ENCODE measurements at places on chromosomes 4 and X. TPM values are rescaled to one million over a fixed set of nuclear protein-coding genes. Genes with fewer than 3 reads are reported as not detected.

The RAB41 gene
- total RNA-seq: not detected

The UGT2B11 gene
- not detected for total RNA-seq

The HMX1 gene
- total RNA-seq: not detected

The SPATA4 gene
- total RNA-seq: not detected

The LUZP4 gene
- not detected for total RNA-seq

The RIPPLY1 gene
- not detected for total RNA-seq

The DSPP gene
- total RNA-seq: not detected

The GAK gene
- 174 TPM for total RNA-seq

The TMEM150C gene
- not detected for total RNA-seq

The STARD8 gene
- 2.9 TPM for total RNA-seq

GRCh38 chrX:68358679-68359078 is 74.6 kb downstream of the OPHN1 start:
- DNase-seq: no peak

DNA sequence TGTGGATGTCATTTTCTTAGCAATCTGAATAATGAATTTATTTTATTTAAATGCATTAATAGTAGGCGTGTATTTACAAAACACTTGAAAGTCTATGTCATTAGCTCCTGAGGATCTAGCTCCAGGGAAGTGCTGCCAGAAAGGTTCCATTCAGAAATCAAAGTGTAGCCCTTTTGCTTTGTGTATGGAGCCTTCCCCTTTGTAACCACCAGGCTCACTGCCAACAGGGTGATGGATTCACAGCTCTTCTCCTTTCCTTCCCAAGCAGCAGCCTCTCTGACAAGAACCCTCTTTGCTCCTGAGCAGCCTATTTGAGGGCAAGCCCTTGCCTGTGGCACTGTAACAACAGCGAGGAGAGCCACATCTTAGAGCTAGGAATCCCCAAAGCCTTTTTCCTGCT is 286.0 kb upstream of the RASGEF1B start:
- DNase-seq: no peak

- no peak for DNase-seq
These were observed 172.1 kb downstream of the AFF2 start for GRCh38 chrX:148672517-148672916.

DNA sequence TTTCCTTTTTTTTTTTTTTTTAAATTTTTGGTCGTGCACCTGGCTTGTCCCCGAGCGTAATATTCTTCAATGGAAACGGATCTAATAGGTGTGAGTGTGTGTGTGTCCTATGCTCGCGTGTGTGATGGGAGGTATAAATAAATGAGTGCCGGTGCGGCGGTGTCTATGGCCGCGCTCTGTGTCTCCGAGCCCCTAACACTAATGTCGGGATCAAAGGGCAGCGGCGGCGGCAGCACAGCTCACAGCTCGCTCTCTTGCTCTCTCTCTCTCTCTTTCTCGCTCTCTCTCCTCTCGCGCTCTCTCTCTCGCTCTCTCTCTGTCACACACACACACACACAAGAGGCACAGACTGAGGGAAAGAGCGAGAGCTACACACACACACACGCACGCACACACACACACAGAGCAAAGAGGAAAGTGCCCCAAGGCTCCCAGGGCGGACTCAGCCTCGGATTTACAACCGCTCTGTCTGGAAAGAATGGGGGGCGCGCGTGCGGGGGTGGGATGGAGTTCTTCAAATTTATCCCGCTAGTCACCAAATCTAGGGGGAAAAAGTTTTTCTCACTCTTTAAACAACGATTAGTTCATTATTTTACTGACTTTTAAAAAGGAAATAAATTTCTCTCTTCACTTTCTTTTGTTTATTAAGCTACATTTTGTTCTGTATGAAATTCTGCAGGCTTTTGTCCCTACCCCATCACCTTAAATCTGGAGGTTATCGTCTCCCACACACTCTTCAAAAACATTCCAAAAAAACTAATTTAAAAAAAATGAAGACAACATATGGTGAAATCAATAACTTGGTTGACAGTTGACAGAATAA is at the start of gene ZNF827:
ZNF827 (minus strand) TSS at position 206 of the 823 bp plus-strand sequence. CDS start 416 bp downstream, outside the sequence.
- peak; percentile 67 for DNase-seq

- no peak for DNase-seq
These were observed 98.6 kb downstream of the AASDH start for GRCh38 chr4:56288663-56289062.

GRCh38 chr4:125787707-125788106 is 473.0 kb downstream of the FAT4 start:
- DNase-seq: no peak

GRCh38 chrX:19805046-19805690 is 82.2 kb downstream of the SH3KBP1 start:
- no peak for DNase-seq
